ENCODE measurements at places on chromosomes 7 and 10. TPM values are rescaled to one million over a fixed set of nuclear protein-coding genes. Genes with fewer than 3 reads are reported as not detected.

The VAX1 gene
- not detected for polyA plus RNA-seq

The ITPRID1 gene
- polyA plus RNA-seq: 0.25 TPM

The ANKRD61 gene
- 2.4 TPM for polyA plus RNA-seq

The RTKN2 gene
- polyA plus RNA-seq: 5.7 TPM

The INMT gene
- polyA plus RNA-seq: 10.1 TPM

The ADRB1 gene
- polyA plus RNA-seq: 0.64 TPM

The EBLN1 gene
- polyA plus RNA-seq: not detected

The CRPPA gene
- 1.8 TPM for polyA plus RNA-seq

The RBP4 gene
- polyA plus RNA-seq: 33.9 TPM

The HIPK2 gene
- 12.6 TPM for polyA plus RNA-seq

The ARHGEF5 gene
- 41.1 TPM for polyA plus RNA-seq

The OGDHL gene
- 20.0 TPM for polyA plus RNA-seq

GRCh38 chr10:73060173-73060572, 36.5 kb downstream of the P4HA1 start:
- peaks cover 5% of the 10 kb centered on the region for H3K36me3 ChIP-seq
- no peak overlapping the region for H3K27ac ChIP-seq
- H3K4me1 ChIP-seq: no peaks in the 10 kb centered on the region
- H3K27me3 ChIP-seq: no peaks in the 10 kb centered on the region

GRCh38 chr10:112332509-112333228, 41.2 kb upstream of the ACSL5 start:
- H3K4me3 ChIP-seq: no peak overlapping the region
- peaks cover 68% of the 10 kb centered on the region for H3K4me1 ChIP-seq

DNA sequence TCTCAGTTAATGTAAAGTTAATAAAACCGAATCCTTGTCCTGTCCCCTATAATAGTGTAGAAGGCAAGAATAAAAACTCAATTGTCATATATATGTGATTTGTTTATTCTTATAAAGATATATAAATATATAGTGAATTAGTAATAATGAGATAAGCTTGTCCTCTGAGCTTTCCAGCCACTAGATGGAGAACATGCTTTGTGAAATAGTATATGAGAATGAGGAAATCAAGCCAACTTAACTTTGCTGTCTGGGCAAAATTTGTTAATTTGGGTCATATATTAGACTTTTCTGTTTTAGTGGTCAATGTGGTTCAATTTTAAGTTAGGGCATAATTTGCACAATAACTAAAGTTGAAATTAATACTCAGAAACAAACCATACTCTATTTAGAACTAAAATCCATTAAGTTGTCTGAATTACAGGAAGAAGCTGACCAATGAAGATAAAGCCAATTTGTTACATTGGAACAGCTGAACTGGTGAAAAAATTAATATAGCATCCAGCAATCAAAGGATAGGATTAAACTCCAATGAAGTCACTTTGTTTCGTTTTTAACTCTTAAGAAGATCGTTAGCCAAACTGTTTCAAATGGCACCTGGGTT, 595.0 kb downstream of the ARL4A start:
- H3K36me3 ChIP-seq: no peaks in the 10 kb centered on the region
- H3K27me3 ChIP-seq: no peaks in the 10 kb centered on the region
- H3K4me3 ChIP-seq: no peak overlapping the region
- H3K27ac ChIP-seq: no peak overlapping the region

DNA sequence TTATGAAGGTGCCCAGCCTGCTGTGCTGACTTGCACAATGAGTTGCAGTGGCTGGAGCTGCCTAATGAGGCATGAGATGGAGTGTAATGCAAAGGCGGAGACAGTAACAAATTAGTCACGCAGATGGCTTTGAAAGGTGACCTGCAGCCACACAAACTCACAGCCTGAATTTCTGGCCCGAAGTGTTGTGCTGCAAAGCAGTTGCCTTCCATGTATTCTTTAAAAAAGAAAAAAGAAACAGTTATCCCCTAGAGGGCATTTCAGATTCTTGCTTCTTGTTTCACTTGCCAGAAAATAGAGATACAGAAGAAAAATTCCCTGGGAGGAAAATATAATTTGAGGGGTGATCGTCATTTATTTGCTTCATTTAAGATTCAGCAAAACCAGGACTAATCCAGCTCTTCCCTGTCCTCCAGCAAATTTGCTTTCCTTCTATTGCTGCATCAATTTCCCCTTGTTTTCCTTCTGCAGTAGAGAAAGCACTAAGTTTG, 239.9 kb downstream of the ADRA2A start:
- peaks cover 2% of the 10 kb centered on the region for H3K27me3 ChIP-seq
- H3K4me1 ChIP-seq: no peaks in the 10 kb centered on the region
- no peaks in the 10 kb centered on the region for H3K36me3 ChIP-seq
- no peak overlapping the region for H3K4me3 ChIP-seq

- H3K27me3 ChIP-seq: no peaks in the 10 kb centered on the region
- no peak overlapping the region for H3K27ac ChIP-seq
- no peaks in the 10 kb centered on the region for H3K4me1 ChIP-seq
These were observed 45.4 kb downstream of the GPR158 start for GRCh38 chr10:25220156-25220555.

DNA sequence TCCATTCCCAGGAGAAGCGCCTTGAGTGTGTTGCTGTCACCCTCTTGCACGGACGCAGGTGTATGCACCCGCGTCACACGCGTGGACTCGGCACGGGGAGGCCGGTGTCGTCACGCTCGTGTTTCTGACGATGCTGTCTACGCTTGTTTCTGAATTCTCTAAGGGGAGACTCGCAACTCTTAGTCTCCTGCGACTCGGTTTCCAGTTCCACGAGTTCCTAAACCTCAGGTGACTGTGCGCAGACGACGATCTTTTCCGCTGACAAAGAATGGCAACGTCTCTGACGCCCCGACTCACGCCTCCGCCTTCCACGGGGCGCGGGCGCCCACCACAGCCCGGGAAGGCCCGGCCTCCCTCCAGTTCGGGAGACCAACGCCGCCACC, 579 bp downstream of the IDI1 start:
- H3K4me1 ChIP-seq: peaks cover 8% of the 10 kb centered on the region
- H3K27me3 ChIP-seq: no peaks in the 10 kb centered on the region
- no peak for DNase-seq

- H3K36me3 ChIP-seq: no peaks in the 10 kb centered on the region
- H3K27me3 ChIP-seq: no peaks in the 10 kb centered on the region
- DNase-seq: no peak
- no peak overlapping the region for H3K4me3 ChIP-seq
- no peak overlapping the region for H3K27ac ChIP-seq
These were observed 25.7 kb upstream of the WAPL start for GRCh38 chr10:86547296-86547695.

DNA sequence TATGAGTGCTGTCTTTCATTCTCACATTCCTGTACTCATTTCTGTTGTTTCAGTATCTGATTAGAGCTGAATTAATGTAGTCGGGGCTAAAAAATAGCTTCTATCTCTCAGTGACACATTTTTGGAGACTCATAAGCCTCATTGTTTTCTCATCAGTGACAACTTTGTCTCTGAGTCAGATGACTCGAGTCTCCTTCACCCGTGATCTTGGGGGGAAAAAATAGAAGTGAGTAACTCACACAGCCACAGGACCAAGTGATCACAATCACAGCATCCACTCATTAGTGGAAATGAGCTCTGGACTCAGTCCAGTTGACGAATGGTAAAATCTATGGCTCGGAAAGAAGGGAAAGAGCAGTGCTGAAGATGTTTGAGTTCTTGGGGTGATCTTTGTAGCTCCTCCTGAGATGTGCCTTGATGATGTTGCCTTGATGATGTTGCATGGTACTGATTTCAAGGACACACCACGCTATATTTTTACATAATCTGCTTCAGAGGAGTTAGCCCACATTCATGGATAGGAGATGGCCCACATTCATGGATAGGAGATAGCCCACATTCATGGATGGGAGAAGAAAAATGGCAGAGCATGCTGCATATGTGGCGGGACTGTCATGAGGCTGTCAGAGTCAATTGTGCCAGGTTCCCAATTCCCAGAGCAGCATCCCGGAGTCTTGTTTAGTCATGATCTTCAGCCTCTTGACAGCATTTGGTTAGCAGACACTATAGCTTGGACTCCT, 214.7 kb downstream of the CELF2 start:
- H3K4me1 ChIP-seq: no peaks in the 10 kb centered on the region
- H3K27ac ChIP-seq: no peak overlapping the region
- H3K27me3 ChIP-seq: no peaks in the 10 kb centered on the region
- DNase-seq: no peak
- no peak overlapping the region for H3K4me3 ChIP-seq

DNA sequence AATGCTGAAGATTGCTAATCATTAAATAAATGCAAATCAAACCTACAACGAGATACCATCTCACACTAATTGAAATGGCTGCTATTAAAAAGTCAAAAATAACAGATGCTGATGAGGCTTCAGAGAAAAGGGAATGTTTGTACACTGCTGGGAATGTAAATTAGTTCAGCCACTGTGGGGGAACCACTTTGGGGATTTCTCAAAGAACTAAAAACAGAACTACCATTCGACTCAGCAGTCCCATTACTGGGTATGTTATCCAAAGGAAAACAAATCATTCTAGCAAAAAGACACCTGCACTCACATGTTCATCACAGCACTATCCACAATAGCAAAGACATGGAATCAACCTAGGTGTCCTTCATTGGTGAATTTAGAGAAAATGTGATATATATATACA, 379.0 kb upstream of the CNTNAP2 start:
- no peaks in the 10 kb centered on the region for H3K36me3 ChIP-seq
- H3K4me1 ChIP-seq: no peaks in the 10 kb centered on the region
- no peak overlapping the region for H3K27ac ChIP-seq

DNA sequence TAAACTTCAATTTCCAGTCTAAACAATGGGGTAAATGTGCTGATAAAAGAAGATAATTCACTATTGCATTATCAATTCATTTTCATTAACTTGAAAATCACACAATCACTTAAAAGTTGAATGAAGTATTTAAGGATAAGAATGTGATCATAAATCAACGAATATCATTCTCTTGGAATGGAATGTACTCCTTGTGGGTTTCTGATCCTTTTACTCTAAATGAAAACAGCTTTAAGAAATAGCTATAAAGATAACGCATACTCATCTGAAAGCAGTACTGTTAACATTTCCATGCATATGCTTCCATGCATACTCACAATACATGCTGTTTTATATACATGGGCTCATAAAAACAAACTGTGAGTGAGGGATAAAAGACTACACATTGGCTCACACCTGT, 108.8 kb downstream of the ATE1 start:
- no peak for DNase-seq
- no peak overlapping the region for H3K27ac ChIP-seq
- H3K4me3 ChIP-seq: no peak overlapping the region
- H3K4me1 ChIP-seq: no peaks in the 10 kb centered on the region
- no peaks in the 10 kb centered on the region for H3K27me3 ChIP-seq

DNA sequence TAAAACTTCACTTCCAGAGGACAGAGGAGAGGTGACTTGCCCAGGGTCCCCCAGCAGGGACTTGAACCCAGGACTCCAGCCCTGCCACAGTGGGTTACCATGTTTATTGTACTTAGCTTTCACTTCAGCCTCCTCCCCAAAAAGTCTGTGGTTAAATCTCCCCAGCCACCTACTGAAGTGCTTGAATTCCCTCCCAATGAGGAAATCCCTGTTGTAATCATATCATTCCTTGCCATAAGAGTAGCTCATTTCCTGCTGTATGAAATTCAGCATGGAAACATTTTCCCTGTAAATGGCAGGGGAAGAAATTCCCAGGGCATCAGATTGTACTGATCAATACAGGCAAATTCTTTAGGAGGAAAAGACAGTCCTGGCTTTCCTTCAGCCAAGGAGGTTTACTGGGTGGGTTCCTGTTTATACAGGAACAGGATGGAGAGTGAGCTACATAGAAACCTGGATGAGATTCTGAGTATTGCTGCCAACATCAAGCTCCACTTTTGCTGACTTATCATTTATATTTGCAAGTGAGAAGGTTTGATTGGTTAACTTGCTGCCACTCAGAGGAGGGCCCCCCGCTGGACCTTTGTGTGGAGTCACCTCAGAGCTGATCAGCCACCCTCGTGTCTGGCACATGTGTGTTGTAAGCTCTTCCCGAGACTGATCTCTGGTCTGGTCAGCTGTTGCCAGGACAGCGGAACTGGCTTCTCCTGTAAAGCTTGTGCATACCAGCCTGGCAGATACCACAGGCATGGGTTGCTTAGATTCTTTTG, 16.4 kb upstream of the PDZD8 start:
- no peaks in the 10 kb centered on the region for H3K4me1 ChIP-seq
- DNase-seq: peak; percentile 52
- no peak overlapping the region for H3K27ac ChIP-seq
- H3K4me3 ChIP-seq: no peak overlapping the region

DNA sequence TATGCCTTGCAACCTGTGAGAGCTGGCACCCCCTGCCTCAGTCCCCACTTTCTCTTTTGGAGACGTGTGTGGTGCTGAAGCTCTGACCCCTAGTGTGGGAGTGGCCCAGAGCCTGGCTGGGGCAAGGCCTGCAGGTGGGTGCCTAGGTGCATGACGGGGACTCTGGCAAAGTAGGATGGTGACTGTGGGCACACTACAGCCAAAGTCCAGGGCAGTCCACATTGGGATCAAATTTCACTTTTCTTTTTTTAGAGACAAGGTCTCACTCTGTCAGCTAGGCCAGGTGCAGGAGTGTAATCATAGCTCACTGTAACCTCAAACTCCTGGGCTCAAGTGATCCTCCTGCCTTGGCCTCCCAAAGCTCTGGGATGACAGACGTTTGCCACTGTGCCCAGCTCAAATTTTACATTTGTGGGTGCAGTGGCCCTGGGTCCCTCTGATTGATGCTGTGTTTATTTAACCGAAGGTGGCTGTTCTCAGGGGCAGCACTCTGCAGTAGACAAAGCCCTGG, 52.3 kb downstream of the NEURL1 start:
- no peaks in the 10 kb centered on the region for H3K36me3 ChIP-seq
- H3K27ac ChIP-seq: no peak overlapping the region
- H3K4me3 ChIP-seq: no peak overlapping the region

GRCh38 chr7:92682903-92683539, 92.8 kb upstream of the FAM133B start:
- no peaks in the 10 kb centered on the region for H3K27me3 ChIP-seq
- peak overlapping the region; percentile 47 for H3K27ac ChIP-seq
- peak; percentile 46 for DNase-seq
- H3K36me3 ChIP-seq: no peaks in the 10 kb centered on the region
- H3K4me1 ChIP-seq: peaks cover 15% of the 10 kb centered on the region
- H3K4me3 ChIP-seq: no peak overlapping the region

GRCh38 chr10:29896053-29896452, 163.3 kb downstream of the JCAD start:
- DNase-seq: no peak
- no peak overlapping the region for H3K4me3 ChIP-seq
- H3K36me3 ChIP-seq: no peaks in the 10 kb centered on the region
- no peaks in the 10 kb centered on the region for H3K4me1 ChIP-seq

DNA sequence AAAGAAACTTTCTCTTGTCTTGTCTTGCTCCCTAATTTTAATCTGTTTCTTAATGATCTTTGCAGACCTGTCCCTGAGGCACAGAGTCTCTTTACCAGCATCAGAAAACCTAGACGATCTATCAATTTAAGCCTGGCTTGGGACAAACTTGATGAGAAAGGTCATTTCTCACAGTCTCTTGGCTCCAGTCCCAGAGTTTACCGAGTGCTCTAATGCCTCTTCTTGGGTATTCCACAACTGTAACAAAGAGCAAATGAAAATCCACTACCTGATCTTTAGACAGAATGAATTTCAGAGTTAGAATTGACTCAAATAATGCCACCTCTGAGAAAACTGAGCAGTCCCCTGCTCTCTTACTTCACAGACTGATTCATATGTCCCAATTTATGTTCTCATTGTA, 106.4 kb upstream of the DNAJB12 start:
- no peak for DNase-seq
- H3K27me3 ChIP-seq: no peaks in the 10 kb centered on the region
- no peak overlapping the region for H3K4me3 ChIP-seq
- H3K27ac ChIP-seq: no peak overlapping the region

GRCh38 chr7:94893661-94894060, 13.7 kb upstream of the PPP1R9A start:
- H3K4me3 ChIP-seq: no peak overlapping the region
- DNase-seq: no peak
- H3K27ac ChIP-seq: no peak overlapping the region

Measured in large intestine (tissue), 12 donors.